Stimulated activated CD4-positive, alpha-beta T cell treated with anti-CD3 and anti-CD28 coated beads, Interleukin-1b, Interleukin-23, amount 100 ng/mL, for 4 hours (primary cell): ENCODE measurements at places on chromosomes 3 and 15.

DNA sequence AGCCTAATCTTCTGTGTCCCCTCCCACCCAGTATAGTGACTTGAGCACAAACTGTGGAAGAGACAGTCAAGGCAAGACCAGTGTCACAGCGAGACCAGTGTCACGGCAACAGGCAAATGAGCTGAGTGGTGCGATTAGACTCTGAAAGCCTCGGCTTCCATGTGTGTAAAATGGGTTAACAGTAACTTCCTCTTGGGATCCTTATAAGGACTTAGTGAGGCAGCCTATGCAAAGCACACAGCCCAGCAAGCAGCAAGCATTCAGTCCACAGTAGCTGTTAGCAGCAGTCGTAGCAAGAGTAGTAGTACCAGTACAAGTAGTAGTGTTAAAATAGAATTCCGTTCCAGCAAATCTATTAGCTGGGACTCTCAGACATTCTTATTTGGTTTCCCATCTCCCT lies 334.1 kb downstream of the GABRB3 start:
- no peak for DNase-seq

DNA sequence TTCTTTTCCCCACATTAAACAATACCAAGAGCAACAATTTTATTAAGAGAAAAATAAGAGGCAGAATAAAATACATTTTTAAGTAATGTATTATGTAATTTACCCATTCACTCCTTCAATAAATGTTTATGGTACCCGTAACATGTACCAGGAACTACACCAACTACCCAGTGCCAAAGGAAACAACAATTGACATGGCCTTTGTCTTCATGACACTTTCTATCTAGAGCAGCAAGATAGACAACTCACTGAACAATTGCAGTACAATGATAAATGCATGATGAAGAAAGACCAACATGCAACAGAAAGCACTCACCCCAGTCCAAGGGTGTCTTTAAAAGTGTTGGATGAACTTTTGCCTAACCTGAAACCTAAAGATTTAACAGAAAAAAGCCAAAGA lies 493.8 kb downstream of the IGSF11 start:
- no peak for DNase-seq

DNA sequence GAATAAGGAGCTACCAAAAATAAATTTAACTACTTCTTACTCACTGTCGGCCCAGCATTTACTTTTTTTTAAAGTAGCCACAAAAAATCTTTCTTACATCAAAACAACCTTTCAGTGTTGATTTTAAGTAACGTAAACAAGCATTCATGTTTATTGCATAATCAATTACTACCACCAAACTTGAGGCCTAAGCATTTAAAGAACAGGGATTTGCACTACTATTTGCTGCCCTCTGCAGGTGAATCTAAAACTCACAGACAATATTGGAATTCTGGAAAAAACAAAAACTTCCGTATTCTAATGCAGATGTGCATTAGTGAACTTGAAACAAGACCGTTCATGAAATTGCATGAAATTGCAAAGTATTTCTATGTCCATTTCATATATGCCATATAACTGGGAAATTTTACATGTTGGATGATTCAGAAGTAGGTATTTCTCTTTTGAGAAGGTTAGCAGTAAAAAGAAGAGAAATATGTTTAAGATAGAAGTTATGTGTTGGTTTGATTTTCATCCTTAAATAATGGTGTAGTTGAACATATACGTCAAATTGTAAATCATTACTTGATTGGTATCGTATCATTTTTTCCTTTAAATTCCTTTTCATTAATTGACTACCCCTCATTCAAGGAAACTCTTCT lies 55.6 kb downstream of the CGGBP1 start:
- DNase-seq: no peak

- no peak for DNase-seq
These were observed 79.3 kb downstream of the OTOL1 start for GRCh38 chr3:161575901-161576300.

DNA sequence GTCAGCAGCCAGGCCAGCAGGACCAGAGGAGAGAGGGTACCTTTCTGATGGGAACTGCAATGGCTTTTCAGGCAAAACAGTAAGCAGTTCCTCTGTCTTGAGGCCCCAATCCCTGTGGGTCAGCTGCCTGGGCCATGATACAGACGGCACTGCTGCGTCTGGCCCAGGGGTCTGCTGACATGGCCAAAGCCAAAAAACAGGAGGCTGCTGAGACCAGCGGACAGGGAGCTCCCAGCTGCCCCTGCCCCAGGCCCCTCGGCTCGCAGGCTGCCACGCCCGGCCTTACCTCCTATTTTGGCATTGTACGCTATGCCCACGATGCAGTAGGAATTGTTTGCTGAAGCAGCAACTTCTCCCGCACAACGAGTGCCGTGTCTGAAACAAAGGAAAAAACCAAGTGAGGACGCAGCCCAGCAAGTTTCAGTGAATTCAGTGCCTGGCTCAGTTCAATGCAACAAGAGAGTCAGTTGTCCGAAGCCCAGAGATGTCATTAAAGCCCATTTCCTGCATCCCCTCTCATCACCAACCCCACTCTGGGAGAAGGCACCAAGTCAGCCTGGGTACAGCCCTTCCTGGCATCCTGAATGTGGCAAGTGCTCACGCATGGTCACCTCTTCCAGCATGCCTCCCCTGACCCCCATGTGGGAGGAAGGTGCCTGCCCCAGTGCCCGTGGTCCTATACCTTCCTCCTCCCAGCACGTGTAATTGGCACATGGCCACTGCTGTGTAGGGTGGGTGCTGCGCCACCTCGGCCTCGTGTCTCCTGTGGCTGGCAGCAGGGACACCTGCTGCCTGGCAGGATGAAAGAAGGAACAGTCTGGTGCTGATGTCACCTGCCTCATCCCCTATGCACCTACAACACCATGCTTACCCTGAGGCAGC lies 61.7 kb downstream of the PCSK6 start:
- DNase-seq: no peak
